ENCODE measurements at places on chromosomes 12 and 14.

DNA sequence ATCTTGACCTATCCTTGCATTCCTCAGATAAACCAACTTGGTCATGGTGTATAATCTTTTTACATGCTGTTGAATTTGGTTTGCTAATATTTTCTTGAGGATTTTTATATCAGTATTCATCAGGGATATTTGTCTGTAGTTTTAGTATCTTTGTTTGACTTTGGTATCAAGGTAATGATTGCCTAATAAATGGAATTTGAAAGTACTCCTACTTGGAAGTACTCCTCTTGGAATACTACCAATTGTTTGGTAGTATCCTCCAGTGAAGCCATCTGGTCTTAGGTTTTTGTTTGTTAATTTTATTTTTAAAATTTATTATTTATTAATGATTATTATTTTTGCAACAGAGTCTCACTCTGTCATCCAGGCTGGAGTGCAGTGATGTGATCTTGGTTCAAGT lies 85.0 kb downstream of the ATF7IP start:
- no peak for DNase-seq

DNA sequence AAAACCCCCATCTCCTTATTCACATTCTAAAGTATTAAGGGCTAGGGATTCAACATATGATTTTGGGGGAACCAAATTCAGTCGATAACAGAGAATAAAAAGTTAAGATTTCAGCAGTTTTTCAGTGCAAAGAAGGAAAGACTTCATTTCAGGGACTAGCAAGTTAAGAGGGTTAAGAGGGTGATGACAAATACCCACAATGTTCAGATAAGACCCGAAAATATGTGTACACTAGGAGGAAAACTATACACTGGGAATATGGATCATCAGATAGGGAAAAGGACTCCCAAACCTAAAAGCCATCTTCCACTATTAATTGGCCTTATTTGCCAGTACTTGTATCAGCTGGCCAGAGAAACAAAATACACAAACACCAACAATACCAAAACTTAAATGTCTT lies 824.2 kb downstream of the SLC16A7 start:
- DNase-seq = no peak

DNA sequence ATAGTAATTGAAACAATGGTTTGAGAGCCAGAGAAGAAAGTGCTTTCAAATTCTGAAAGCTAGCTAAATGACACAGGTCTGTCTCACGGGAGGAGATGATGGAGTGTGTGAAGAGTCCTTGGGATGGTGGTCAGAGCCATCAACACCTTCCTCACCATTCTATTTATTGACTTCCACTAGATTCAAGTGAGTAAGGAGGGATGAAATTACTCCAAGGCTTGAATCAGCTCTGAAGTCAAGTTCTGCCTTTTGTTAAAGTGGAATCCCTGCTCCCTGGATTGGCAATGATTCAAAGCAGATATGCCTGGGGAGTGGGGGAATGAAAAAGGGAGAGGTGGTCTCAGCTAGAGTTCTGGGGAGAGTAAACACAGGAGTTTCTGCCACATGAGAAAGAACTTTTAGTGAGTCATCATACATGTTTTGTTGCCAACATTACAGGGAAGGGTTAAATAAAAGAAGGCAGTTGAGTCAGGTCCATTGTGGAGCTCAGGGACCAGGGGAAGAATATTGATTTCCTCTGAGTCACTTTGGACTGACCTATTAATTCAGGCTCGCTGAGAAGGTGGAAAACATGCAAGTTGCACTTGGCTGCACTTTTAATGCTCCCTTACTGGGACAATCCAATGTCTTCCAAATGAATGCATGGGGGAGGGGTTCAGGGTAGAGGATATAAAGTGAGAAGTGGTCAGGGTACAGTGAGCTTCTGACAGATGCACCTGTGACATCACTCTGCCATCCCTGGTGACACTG lies 142.7 kb downstream of the TBX5 start:
- DNase-seq = no peak

DNA sequence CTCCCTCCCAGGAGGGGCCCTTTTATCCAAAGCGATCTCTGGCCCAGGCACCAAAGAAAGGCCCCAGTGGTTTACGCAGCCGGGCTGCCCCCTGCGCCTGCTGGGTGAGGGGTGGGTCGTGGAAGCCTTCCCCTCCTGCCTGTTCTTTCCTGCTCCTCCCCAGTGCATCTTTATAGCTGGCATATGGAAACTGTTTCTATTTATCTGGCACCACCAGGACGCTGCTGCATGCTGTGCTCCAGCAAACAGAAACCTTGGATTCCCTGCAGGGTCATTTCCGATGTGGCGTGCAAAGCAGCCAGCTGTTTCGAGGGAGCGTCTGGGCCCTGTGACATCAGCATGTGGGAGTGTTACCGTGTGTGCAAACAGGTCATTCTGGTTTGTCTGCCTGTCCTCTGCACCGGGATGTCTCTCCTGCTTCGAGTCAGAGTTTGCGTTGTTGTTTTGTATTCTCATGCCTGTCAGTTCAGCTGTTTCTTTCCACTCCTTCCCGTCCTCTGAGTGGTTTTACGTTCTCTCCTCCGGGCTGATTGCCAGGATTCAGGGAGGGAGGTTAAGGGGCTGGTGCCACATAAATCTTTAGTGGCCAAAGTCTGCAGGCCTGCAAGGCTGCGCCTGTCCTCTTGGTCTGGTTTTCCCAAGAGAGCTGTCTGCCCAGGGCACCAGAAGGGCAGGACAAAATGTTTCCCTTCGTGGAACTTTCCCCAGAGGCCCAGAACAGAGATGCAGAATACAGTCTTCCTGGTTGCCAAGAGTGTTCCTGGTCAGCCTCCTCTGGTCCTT lies 24.6 kb downstream of the TPCN1 start:
- DNase-seq = peak; percentile 71

DNA sequence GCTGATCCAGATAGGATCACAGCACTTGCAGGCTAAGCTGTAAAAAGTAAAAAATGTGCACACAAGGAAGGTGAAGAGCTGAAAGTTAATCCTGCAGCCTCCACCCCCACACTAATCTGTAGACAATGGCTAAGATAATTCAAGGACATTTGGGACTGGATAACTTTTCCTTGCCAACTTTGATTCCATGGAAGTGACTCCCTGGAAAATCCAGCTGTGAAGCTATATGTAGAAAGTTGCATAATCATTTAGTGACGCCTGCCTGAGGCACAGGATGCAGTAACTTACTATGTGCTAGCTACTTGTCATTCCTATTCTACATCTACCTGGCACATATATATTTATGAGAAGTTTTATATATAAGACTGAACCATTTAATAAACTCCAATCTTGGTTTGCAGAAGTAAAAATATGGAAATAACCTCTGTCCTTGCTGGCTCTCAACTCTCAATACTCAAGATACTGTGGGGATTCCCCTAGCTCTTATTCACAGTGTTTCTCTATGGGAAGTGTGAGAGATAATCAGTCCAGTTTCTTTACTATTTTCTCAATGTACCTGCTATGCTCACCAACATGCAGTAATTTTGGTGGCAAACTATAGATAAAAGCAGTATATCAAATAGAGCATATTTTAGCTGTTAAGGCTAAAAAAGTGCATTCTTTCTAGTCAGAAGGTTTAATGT lies 14.8 kb downstream of the LDHB start:
- no peak for DNase-seq

DNA sequence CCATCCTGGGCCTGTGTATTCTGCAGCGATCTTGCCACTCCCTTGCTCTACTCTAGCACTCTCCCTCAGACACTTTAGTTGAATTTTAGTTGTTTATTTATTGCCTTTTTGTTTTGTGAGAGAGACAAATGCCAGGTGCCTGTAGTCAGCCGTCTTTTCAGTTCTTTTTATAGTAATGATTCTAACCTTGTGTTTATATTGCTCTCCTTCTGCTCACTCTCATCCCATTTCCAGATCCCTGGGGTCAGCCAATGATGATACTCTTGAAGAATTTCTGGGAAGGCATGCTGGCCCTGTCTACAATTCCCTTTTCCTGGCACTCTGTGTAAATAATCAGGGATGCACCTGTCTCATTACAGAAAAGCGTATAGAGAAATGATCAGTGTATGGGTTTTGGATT lies 334.1 kb upstream of the MIS18BP1 start:
- DNase-seq = no peak

- no peak for DNase-seq
These were observed 13.6 kb upstream of the LEMD3 start for GRCh38 chr12:65155784-65156183.

DNA sequence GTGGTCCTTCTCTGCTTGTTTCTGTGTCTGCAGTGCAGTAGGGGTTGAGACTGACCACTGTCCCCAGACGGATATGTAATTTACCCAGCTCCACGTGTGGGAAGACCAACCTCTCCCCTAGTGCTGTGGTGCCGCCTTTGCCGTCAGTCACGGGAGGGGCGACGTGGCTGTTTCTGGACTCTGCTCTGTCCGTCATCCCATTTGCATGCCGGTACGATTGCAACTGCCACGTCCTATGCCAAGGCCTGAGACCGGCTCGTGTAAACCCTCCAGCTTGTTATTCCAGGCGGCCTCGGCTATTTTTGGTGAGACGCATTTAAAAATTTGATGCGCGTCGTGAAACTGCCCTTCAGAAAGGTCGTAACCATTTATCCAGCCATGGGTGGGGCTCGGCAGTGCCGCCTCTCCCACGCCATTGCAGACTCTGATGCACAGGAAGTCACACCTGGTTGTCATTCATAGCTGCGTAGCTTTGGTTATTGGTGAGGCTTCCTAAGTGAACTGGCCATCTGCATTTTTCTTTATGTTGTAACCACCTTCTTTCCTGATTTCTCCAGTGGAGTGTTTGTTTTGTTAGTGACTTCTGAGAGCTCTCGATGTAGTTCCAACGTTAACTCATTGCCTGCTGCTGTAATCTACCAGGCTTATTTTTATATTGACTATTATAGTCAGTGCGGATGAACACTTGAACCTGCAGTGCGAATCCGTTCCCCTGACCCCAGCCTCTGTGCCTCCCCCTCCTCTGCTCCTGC lies 75.1 kb downstream of the ADGRD1 start:
- no peak for DNase-seq

DNA sequence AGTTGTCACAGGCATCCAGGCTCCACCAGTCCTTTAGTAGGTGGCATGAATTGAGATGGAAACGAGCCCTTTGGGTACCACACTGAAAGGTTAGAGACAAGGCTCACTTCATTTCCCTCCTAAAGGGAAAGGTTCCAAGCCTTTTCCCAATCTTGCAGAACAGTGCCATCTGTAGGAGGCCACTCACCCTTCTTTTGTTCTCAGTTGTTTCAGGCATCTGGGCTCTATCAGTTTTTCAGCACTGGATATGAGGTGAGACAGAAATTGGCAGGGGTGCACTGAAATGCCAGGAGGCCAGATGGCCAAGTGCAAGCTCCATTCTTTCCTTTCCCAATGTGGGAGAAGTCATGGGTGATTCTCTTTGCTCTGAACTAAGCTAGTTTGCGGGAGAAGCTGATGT lies 15.2 kb downstream of the FBXO33 start:
- no peak for DNase-seq

- no peak for DNase-seq
These were observed 2.9 kb downstream of the SMARCD1 start for GRCh38 chr12:50087995-50088394.

DNA sequence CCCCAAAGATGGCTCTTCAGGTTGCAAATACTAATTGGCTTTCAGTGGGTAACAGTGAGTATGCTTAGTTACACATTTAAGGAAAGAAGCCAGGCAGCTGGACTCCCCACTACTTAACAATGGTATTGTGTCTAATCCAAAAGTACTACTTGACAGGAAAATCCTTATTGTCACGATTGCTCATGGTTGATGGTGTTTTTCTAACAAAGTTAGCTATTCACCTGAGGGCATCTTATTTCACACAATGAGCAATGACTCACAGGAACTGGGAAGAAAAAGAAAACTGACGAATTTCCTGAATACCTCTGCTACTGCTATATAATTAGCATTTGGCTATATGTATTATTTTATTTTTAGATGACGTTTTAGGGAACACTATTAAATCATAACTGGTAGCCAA lies 33.4 kb upstream of the ALG10 start:
- DNase-seq = no peak

DNA sequence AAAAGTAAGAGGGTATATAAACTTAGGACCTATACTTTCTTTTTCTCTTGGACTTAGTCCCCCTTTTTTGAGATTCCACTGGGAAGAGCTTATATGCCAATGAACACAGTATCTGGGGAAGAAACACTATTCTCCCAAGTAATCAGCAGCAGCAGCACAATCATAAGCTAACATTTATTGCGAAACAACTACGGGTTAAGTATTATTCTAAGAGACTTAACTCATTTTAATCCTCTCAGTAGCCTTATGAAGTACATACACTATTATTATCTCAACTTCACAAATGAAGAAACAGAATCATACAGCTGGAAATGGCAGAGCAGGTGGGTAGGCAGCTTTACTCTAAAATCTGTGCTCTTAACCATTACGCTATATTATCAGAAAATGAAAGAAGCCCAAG lies 27.9 kb downstream of the BAZ2A start:
- DNase-seq = no peak

DNA sequence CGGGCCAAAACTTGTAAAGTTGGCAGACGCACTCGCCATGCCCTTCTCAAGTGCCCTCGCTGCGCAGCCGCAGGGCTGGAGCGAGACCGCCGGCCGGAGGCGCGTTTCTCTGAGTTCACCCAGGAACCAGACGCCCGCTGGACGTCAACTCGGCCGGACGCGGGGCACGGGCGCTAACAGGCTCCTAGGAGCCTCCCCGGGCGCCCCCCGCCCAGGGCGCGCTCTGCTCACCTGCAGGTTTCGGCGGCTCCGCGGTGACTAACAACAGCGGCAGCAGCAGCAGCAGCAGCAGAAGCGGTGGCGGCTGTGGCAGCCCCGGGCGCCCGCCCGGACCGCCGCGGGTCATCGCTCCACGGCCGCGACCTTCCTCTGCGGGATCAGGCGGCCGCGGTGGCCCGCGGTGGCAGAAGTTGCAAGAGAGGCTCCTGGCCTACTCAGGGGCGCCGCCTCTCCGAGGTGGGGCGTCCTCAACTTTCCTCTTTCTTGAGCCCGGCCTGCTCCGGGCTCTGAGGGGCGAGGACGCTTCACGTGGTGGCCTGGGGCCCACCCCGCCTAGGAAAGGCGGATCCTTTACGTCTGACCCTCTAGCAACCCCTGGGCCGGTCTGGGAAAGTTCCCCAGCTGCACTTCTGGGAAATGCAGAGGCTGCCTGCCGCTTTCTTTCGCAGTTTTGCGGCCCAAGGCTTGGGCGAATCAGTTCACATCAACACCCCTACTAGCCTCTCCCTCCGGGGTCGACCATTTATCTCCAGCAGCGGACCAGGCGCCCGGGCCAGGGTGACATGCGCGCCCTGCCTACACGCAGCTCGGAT lies at the start of gene PLBD1:
Gene PLBD1, minus strand, starts transcription at position 533 of the 812 bp plus-strand sequence. Its CDS starts 187 bp downstream, at position 346.
- DNase-seq = peak; percentile 81

DNA sequence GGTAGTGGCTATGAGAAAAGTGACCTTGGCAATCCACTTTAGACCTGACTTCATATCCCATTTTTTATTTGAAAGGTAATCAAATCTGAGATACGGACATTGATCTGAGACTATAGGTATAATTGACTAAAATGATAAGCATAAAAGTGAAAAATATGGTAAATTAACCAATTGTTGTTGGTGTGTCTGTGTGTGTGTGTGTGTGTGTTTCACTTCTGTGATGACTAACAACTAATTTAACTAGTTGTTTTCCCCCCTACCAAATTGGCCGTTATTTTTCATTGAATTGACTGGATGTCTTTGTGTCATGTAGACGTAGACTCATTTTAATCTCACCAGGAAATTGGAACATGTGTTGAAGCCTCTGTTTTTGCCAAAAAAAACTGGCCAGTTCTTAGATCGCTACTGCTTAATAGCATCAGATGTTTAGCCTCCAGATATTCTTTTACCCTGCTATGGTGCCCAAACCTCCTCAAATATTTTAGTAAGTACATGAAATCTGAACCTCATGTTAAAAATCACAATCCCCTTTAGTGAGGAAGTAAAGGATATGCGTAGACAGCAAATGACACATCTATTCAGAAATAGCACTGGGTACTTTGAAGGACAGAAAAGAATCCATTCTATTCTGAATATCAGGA lies 395.0 kb downstream of the EGLN3 start:
- no peak for DNase-seq

GRCh38 chr14:47874350-47874749 lies 198.9 kb upstream of the MDGA2 start:
- no peak for DNase-seq
